ENCODE measurements at places on chromosomes 13 and 19.

DNA sequence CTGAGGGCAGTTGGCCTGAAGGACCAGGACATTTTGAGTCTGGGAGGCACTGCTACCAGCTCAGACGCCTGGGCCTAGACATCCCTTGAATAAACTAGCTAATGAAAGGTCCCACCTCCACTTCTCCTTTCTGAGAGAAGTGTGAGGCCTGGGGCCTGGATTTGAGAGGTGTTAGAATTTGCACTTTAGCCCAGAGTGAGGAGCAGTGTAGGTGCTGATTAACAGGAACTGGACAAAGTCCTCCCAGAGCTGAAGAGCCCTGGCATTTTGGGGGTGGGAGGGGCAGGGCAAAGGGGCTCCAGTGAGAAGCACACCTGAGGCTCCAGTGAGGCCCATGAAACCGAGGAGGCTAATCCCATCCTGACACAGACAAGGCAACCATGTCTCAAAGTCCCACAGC lies 15.2 kb upstream of the SLC1A5 start:
- DNase-seq: no peak

DNA sequence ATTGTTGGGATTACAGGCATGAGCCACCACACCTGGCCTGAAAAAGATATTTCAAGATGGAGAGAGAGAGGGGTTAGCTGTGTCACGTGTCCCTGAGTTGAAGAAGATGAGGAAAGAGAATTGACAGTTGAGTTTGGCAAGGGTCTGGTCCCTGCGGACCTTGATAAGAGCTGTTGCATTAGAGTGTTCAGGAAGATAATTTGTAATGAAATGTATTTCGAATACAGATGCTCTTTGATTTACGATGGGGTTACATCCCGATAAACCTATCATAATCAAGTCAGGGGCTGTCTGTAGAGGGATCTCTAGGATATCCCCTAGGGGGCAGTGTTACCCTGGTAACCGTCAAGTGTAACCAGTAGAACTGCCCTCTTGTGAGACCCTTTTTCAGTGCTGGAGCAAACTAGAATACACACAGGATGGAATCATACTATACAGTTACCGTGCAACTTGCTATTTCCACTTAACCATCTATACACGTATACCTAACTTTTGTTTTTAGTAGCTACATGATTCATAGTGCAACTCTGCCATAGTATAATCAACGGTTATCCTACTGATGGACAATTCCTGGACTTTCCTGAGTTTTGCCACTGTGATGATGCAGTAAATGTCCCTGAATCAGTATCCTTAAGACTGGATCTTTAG lies 1.5 kb upstream of the ELOF1 start:
- DNase-seq: peak; percentile 69

DNA sequence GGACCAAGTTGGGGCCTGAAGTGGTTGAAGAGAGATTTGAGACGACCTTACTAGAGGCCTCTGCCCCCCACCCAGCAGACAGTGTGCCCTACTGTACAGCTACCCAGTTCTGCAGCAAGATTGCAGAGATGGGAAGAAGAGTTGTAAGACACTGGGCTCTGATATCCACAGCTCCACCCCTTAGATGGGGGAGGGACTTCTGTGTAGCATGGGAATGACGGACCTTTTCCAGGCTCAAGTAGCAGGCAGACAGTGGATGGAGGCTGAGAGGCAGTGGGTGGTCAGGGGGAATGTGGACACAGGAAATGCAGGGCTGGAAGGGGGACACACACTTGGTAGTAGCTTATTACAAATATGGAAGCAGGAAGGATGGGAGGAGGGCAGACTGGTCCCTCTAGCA lies 13.0 kb downstream of the LRFN3 start:
- DNase-seq: no peak

DNA sequence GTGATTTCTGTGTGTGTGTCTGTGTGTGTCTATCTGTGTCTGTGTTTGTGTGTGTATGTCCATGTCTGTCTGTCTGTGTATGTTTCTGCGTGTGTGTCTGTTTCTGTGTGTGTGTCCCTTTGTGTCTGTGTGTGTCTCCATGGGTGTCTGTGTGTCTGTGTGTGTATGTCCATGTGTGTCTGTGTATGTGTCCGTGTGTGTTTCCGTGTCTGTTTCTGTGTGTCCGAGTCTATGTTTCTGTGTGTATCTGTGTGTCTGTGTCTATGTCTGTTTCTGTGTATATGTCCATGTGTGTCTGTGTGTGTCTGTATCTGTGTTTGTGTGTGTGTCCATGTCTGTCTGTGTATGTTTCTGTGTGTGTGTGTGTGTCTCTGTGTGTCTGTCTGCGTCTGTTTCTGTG lies 276.3 kb upstream of the SOX1 start:
- DNase-seq: no peak

- DNase-seq: no peak
Measured at GRCh38 chr13:70188567-70188966, 80.3 kb upstream of the KLHL1 start.

DNA sequence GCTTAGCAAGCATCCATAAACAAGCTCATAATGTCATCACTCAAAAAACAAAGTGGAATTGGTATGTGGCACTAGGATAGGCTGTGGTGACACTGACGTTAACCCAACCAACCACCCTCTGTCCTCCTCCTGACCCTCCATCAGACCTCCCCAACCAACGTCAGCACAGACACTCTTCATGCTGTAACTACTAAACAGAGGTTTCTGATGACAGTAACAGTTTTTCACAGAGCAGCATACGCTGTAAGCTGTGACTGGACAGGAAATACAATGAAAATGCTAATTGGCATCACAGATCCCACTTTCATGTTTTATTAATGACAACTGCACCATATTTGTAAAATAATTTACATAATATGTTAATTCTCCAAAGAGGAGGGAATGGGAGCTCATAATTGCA lies 238.0 kb downstream of the IRS2 start:
- no peak for DNase-seq

GRCh38 chr13:33278913-33279312 lies 6.6 kb downstream of the STARD13 start:
- DNase-seq: no peak

DNA sequence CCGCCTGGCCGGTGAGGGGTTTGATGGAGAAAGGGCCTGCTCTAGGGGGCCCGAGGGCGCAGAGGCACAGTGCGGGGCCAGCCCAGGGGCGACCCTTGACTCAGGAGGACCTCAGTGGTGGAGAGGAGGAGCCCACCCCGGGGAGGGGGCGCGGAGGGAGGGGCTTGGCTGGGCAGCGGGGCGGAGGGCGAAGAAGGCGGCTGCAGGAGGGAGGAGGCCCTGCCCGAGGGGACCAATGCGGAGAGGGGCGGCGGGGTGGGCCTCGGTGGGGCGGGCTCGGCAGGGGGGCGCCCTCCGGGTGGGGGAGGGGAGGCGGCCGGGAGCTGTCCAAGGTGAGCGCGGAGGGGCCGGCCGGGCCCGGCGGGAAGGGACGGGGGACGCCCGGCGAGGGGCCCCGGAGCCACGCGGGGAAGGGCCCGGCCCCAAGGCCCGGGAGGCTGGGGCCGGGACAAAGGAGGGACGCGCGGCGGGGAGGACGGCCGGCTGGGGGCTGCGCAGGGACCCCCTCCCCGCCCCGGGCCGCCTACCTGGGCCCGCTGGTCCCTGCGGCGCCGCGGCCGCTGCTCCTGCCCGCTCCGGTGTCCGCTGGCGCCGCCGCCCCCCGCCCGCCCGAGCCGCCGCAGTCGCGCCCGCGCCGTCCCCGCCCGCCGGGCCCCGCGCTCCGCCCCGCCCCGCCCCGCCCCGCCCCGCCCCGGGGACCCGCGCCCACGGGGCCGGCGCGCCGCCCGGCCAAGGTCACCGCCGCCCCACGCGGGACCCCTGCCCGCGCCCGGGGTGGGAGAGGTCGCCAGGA lies at the start of gene DIRAS1:
DIRAS1 (minus strand) TSS at position 596 of the 793 bp plus-strand sequence. CDS start 3,566 bp downstream, outside the sequence.
- no peak for DNase-seq

- DNase-seq: peak; percentile 25
Measured at GRCh38 chr13:42946927-42947326, 45.1 kb downstream of the EPSTI1 start.

- no peak for DNase-seq
Measured at GRCh38 chr13:24277761-24278160, 31.6 kb upstream of the C1QTNF9 start.

- DNase-seq: no peak
Measured at GRCh38 chr13:51772105-51772455, 31.9 kb downstream of the DHRS12 start.

DNA sequence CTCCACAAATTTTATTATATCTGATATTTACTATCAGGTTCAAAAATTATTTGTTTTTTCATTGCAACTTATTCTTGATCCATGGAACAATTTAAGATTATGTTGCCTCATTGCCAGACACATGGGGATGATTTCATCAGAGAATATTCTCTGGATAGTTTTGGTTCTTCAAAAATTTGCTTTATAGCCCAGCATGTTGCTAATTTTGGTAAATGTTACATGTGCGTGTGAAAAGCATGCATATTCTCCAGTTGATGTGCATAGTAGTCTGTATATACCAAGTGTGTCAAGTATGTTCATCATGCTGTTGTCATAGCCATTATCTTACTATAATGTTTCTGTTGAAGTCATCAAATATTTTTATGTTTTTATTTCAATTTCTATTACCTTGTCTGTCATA lies 122.3 kb downstream of the RFC3 start:
- DNase-seq: peak; percentile 27

- DNase-seq: peak; percentile 55
Measured at GRCh38 chr19:46124638-46125115, at the start of gene IGFL3. Gene IGFL3 (minus strand): TSS chr19:46124688. CDS start chr19:46124649, 39 bp downstream.

GRCh38 chr19:36488846-36489117 lies 579 bp downstream of the ZNF566 start:
- no peak for DNase-seq

- DNase-seq: peak; percentile 45
Measured at GRCh38 chr13:32284927-32285632, 30.1 kb downstream of the ZAR1L start.

GRCh38 chr19:5935473-5936291 lies 21.6 kb downstream of the CAPS start:
- no peak for DNase-seq

DNA sequence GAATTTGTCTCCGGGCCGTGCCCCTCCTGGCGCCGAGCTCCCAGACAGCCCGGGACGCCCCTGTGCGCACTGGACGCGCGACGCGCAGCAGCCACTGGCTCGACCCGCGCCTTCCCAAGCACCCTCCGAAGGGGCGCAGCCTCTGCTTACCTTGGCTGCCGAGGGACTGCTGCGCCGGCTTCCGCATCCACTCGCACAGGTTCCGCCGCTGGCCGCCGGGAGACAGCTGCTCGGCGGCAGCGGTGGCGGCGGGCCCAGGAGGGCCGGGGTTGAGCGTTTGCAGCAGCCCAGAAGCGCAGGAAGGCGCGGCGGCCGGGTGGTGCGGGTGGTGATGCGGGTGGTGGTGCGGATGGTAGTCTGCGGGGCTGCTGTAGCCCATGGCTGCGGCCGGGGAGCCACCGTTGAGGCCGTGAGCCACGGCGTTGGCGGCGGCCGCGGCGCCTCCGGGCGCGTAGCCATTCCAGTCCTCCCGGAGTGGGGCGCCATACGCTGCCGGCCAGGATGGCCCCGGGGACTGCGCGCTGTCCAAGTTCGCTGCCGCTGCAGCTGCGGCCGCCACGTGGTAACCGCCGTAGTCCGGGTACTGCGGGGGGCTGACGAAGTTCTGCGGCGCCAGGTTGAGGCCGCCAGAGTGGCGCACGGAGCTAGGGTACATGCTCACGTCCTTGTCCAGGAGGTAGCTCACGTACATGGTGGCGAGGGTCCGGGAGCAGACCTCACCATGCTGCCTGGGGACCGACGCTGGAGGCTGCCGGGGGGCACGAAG lies 616 bp downstream of the CDX2 start:
- no peak for DNase-seq

DNA sequence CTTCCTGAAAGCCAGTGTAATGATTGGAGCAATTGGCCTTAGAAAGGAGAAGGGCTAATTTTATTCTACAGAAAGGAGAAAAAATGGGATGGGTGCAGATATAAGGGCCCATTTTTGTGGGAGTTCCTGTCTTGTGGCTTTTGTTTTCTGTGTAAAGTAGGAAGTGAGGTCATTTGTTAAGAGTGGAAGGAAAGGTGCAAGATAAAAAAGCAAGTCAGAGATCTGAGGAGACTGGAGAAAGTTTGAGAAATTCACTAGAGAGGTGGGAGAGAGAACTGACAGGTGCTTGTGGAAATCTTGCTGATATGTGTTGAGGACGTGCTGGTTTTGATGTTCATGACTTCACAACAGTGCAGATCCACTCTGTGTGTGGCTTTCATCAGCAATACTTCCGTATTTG lies 349.4 kb downstream of the DLEU7 start:
- no peak for DNase-seq

- DNase-seq: no peak
Measured at GRCh38 chr13:43433691-43434141, 353.1 kb downstream of the ENOX1 start.

GRCh38 chr13:99527301-99527700 lies 26.0 kb downstream of the TM9SF2 start:
- DNase-seq: no peak

DNA sequence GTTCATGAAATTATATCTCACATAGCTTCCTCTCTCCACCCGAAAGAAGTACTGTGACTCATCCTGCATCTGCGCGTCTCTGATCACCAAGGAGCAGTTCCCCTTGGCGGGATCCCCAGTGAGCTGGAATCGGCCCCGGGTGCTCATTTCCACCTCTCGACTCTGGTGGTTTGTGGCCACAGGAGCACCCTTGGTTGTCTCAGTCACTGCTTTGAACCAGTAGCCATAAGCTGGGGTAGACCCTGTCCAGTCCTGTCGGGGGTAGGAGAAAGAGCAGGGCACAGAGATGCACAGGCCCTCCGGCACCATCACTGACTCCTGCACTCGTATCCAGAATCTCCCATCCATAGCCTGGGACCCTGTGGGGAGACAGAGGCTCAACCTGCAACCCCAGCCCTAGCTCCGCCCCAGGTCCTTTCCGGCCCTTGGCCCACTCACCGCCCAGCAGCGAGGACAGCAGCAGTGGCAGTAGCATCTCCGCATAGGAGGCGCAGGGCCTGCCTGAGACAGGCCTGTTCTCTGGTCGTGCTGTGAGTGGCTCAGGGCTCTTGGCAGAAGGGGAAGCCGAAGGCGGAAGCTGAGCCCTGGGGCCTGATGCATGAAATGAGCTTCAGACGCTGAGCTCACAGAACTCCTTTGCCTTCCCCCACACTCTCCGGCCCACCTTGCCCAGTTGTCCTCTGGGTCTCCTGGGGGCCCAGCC lies at the start of gene SIGLEC10:
SIGLEC10 (minus strand) TSS at position 536 of the 703 bp plus-strand sequence; CDS start at position 475, 61 bp downstream.
- no peak for DNase-seq

DNA sequence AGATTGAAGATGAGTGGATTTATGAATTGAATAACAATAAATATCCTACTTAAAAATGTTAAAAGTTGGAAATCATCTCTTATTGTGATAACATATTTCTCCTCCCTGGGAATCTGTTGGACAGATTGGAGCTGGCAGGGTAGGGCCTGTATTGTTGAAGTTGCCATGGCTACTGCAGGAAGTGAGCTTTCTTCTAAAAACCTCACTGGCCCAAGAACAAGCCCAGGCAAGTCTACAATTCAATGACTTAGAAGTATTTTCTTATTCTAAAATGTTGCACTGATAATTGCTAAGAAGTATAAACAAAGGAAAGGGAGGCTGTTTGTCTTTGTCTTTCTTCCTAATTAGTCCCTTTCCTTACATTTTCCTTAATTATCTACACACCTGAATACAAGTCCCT lies 112.1 kb downstream of the DLEU7 start:
- peak; percentile 60 for DNase-seq

DNA sequence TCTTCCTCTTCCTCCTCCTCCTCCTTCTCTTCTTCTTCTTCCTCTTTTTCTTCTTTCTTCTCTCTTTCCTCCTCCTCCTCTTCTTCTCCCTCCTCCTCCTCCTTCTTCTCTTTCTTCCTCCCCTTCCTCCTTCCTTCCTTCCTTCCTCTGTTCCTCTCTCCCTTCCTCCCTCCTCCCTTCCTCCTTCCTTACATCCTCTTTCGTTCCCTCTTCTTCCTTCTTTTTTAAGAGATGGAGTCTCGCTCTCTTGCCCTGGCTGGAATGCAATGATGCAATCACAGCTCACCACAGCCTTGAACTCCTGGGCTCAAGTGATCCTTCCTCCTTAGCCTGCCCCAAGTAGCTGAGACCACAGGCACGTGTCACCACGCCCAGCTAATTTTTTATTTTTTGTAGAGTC lies 13.2 kb downstream of the EHD2 start:
- peak; percentile 73 for DNase-seq

All from fibroblast of skin of abdomen (primary cell).